ENCODE measurements at places on chromosomes 2 and 18.

GRCh38 chr2:3348767-3349166, 28.9 kb downstream of the EIPR1 start:
- DNase-seq: no peak

DNA sequence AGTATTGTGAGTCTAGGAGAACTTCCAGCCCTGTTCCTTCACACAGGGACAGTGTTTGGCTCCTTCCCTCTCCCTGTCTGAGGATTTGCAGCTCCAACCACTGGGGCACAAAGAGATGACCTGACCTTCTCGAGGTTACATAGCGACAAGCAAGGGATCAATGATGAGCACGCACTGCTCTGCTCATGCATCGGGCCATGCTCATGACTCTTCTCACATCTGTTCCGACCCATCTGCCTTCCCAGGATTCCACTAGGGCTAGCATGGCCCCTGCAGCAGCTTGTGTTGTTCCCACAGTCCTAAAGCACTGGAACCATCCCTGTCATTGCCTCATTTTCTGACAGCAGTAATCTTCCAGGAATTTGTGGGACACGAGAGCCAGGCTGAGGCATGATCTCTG, 78.8 kb upstream of the ARHGAP28 start:
- DNase-seq: no peak

DNA sequence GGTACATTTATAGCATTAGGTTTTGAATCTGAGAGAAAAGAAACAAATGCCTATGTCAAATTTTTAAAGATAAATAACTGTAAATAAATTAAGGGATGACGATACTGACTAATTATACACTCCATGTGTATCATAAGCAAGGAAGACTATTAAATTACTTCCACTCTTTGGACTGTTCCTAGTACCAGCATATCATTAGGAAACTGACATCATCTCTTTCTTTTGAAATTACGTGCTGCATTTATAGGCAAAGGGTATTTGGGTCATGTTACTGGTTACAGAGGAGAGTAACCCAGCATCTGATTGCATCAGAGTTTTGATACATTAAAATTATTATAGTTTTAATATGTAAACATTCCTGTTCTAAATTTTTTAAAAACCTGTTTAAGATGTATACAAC, 309.7 kb downstream of the XIRP2 start:
- no peak for DNase-seq

GRCh38 chr2:1990724-1991123, 246.4 kb upstream of the PXDN start:
- DNase-seq: no peak

- no peak for DNase-seq
These were observed 1231.2 kb upstream of the ZEB2 start for GRCh38 chr2:145751155-145751554.

GRCh38 chr18:74373428-74373827, 57.8 kb downstream of the C18orf63 start:
- peak; percentile 41 for DNase-seq
